ENCODE measurements at places on chromosomes 3 and 15. TPM values are rescaled to one million over a fixed set of nuclear protein-coding genes. Genes with fewer than 3 reads are reported as not detected.

GOLGA8A gene
- polyA plus RNA-seq, result 4.1 TPM

SPINK8 gene
- not detected for polyA plus RNA-seq

LDHAL6B gene
- polyA plus RNA-seq, result not detected

COX17 gene
- polyA plus RNA-seq, result 376 TPM

GPR62 gene
- 0.42 TPM for polyA plus RNA-seq

ZNF80 gene
- not detected for polyA plus RNA-seq

CCR3 gene
- not detected for polyA plus RNA-seq

DNAH12 gene
- polyA plus RNA-seq, result not detected

RTP3 gene
- polyA plus RNA-seq, result 0.16 TPM

CTXN2 gene
- 0.10 TPM for polyA plus RNA-seq

All from GM23338 (cell line).